Left forelimb (tissue), 1 donor: ENCODE measurements at places on chromosomes 3 and 15.
A peak's percentile ranks its signal among the peaks of the same experiment; 100 is the strongest.

DNA sequence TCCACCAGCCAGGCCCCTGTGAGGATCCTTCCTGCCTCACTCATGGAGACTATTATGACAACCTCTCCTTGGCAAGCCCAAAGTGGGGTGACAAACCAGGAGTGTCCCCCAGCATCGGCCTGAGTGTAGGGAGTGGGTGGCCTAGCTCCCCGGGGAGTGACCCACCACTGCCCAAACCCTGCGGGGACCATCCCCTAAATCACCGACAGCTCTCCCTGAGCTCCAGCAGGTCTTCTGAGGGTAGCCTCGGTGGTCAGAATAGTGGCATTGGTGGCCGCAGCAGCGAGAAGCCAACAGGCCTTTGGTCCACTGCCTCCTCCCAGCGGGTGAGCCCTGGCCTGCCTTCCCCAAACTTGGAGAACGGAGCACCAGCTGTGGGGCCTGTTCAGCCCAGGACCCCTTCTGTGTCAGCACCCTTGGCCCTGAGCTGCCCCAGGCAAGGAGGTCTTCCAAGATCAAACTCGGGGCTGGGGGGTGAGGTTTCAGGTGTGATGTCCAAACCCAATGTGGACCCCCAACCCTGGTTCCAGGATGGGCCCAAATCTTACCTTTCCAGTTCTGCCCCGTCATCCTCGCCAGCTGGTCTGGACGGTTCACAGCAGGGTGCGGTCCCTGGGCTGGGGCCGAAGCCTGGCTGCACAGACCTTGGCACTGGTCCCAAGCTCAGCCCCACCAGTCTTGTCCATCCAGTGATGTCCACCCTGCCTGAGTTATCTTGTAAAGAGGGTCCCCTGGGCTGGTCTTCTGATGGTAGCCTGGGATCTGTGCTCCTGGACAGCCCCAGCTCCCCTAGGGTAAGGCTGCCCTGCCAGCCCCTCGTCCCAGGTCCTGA lies 1.0 kb downstream of the LIMD1 start:
- DNase-seq = no peak

- DNase-seq = peak; percentile 76
Observed at GRCh38 chr15:20340331-20340811, 201.2 kb downstream of the GOLGA6L6 start.

- DNase-seq = no peak
Observed at GRCh38 chr3:180036092-180036670, 556 bp downstream of the PEX5L start.

- DNase-seq = no peak
Observed at GRCh38 chr3:14150491-14151230, 25.8 kb downstream of the TMEM43 start.
